H1 (cell line): ENCODE measurements at places on chromosomes 16 and 17. TPM values are rescaled to one million over a fixed set of nuclear protein-coding genes. Genes with fewer than 3 reads are reported as not detected.

GRCh38 chr17:76948726-76949342, 80.6 kb downstream of the MGAT5B start:
- H3K27me3 ChIP-seq: no peaks in the 10 kb centered on the region
- H3K4me1 ChIP-seq: no peaks in the 10 kb centered on the region; the same call in none of the 2 replicates
- no peak overlapping the region for H3K4me3 ChIP-seq
- no peaks in the 10 kb centered on the region for H3K36me3 ChIP-seq

DNA sequence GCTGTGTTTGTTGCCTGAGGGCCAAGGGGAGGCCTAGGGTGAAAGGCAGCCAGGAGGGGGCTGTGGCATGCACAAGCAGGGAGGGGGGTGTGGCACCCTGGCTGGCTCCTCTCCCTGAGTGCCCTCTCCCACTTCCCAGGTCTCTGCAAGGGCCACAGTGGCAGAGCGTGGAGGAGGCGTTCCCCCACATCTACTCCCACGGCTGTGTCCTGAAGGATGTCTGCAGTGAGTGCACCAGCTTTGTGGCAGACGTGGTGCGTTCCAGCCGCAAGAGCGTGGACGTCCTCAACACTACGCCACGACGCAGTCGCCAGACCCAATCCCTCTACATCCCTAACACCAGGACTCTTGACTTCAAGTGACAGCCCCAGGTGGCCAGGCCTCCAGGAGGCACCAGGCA, 3.5 kb upstream of the TCF25 start:
- no peak overlapping the region for H3K27ac ChIP-seq
- DNase-seq: no peak
- no peaks in the 10 kb centered on the region; the same call in 1 of the 2 replicates for H3K36me3 ChIP-seq

DNA sequence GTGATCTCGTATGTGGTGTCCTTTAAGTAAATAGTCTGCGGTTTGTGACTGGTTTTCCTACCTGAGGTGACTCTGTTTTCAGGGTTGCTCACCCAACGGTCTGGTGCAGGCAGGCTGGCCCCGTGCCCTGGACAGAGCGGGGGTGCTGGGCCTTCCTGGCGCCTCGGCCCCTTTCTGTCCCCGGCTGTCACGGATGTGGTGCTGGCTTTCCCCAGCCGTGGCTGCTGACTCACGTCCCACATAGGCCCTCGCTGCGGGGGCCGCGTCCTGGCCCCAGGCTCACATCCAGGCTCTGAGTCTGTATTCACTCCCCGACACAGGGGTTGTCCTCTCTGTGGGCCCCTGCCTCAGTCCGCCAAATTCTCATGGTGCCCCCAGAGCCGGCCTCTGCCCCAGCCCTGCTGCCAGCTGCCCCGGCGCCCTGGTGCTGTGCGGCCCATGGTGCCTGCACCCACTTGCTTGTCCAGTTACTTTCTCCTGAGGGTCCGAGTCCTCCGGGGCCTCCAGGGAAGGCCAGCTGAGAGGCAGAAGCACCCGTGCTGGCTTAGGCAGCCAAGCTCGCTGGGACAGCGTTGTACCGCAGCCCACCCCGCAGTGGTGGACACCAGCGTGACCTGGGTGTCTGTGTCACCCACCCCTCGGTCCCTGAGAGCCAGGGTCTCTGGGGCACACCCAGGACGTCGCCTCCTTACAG, 5.9 kb downstream of the CHMP6 start:
- H3K27me3 ChIP-seq: no peaks in the 10 kb centered on the region
- H3K27ac ChIP-seq: no peak overlapping the region
- H3K36me3 ChIP-seq: no peaks in the 10 kb centered on the region
- no peaks in the 10 kb centered on the region; the same call in none of the 2 replicates for H3K4me1 ChIP-seq
- no peak for DNase-seq

The ITGB3 gene
- 0.09 TPM in 1 of 2 replicates, not detected in the other for total RNA-seq

DNA sequence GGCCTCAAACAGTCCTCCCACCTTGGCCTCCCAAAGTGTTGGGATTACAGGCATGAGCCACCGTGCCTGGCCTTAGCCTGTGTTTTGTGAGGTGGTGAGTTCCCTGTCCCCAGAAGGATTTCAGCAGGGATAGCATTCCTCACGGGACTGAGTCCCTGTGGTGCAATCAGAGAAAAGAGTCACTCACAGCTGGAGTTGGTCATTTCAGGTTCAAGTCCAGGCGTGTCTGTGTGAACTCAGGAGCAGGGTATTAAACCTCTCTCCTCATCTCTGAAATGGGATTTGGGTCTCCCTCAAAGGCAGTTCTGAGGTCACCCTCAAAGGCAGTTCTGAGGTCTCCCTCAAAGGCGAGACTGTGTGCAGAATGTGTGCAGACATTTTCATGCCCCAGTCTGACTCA, 28.6 kb downstream of the NPTX1 start:
- no peaks in the 10 kb centered on the region for H3K36me3 ChIP-seq
- H3K27ac ChIP-seq: no peak overlapping the region
- no peak overlapping the region for H3K4me3 ChIP-seq
- no peak for DNase-seq
- H3K4me1 ChIP-seq: peaks cover 11% of the 10 kb centered on the region

GRCh38 chr17:63714550-63715277, 14.8 kb upstream of the LIMD2 start:
- H3K27me3 ChIP-seq: no peaks in the 10 kb centered on the region
- H3K27ac ChIP-seq: no peak overlapping the region
- H3K36me3 ChIP-seq: peaks cover 9% of the 10 kb centered on the region
- DNase-seq: no peak
- H3K4me1 ChIP-seq: no peaks in the 10 kb centered on the region
- no peak overlapping the region for H3K4me3 ChIP-seq

The ADAMTS18 gene
- 0.19 TPM in 2 replicates for total RNA-seq
